ENCODE measurements at places on chromosomes 16 and 17.

- DNase-seq: no peak
These were observed 580 bp downstream of the TANC2 start for GRCh38 chr17:62966426-62967204.

GRCh38 chr17:15377616-15378015, 36.2 kb upstream of the TEKT3 start:
- no peak for DNase-seq

GRCh38 chr16:64211331-64211730, 910.5 kb downstream of the CDH11 start:
- no peak for DNase-seq

DNA sequence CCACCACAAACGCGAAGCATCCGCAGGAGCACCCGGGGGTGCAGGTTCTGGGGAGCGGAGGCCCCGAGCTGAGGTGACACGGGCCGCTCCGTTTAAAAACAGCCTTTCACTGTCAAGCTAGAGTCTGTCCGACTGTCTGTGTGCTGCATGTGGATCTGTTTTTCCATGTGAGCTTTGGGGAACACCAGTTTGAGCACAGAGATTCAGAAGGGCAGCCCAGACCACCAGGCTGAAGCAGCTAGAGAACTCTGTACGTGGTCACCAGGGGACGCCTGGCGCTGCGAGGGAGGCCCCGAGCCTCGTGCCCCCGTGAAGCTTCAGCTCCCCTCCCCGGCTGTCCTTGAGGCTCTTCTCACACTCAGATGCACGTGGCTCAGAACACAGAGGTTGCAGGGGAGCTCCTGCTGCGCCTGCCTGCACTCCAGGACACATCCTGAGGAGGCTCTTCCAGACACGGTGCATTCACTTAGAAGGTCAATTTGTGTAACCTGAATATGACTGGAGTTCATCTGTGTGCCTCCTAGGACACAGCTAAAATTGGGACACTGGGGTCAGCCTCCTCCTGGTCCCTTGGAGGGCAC, 15.7 kb upstream of the FOXK2 start:
- DNase-seq: no peak

- DNase-seq: no peak
These were observed 22.7 kb downstream of the ZNF652 start for GRCh38 chr17:49339354-49339753.

DNA sequence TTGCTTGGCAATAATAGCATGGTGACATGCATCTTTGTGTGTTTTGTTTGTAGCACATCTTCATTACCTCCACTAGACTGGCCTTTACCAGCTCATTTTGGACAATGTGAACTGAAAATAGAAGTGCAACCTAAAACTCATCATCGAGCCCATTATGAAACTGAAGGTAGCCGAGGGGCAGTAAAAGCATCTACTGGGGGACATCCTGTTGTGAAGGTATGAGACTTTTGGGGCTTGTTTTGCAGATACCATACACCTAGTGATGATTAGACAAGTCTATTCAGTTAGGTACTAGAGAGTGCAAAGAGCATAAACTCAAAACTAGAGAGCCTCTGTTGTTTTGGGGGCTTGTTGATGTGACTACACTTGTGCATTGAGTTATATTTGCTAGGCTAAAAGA, 41.2 kb downstream of the NFATC3 start:
- DNase-seq: no peak

GRCh38 chr17:75272848-75273184, 1.8 kb upstream of the MIF4GD start:
- DNase-seq: no peak

DNA sequence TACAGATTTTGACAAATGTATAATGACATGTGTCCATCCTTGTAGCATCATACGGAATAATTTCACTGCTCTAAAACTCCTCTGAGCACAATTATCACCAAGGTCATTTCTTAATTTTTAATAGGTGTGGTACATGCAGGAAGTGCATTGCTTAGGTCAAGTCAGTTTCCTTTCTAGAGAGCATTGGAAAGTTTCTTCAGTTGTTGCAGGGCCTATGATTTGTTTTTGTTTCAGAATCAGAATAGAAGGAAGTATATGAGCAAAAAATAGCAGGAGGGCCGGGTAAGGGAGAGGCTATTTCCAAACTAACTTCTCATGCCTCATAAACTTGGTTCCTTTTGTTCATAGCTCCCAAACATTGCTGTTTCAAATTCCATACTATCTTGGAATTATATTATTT, 24.0 kb upstream of the SLFN5 start:
- DNase-seq: no peak

- no peak for DNase-seq
These were observed 8.4 kb upstream of the CLDN9 start for GRCh38 chr16:3004319-3004718.

DNA sequence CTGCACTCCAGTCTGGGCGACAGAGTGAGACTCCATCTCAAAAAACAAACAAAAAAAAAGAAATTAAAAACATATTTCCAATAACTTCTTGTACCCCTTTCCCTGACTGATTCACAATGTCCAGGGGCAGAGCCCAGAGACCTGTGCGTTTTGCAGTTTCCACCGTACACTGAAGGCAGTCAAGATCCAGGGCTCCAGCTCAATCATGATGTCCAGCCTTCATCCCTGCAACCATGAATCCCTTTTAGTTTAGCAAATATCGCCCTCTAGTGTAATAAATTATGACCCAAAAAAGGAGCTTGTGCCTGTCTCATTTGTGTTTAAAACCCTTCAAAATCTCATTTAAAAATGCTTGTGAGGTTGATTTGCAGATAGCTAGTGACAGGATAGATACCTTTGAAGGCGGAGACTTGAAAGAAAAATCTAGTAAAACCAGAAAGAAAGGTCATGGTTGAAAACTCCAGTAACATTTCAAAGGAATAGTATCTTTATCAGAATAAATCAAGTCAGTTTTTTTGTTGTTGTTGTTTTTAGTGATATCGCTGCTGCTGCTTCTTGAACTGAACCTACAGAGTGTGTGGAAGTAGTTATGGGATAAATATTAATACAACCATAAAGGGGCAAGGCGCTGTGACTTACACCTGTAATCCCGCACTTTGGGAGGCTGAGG, 3.7 kb upstream of the ERN1 start:
- DNase-seq: peak; percentile 76
